ENCODE measurements at places on chromosomes 4 and X.

GRCh38 chrX:63809173-63809572 lies 24.2 kb upstream of the ARHGEF9 start:
- DNase-seq, result peak; percentile 37

DNA sequence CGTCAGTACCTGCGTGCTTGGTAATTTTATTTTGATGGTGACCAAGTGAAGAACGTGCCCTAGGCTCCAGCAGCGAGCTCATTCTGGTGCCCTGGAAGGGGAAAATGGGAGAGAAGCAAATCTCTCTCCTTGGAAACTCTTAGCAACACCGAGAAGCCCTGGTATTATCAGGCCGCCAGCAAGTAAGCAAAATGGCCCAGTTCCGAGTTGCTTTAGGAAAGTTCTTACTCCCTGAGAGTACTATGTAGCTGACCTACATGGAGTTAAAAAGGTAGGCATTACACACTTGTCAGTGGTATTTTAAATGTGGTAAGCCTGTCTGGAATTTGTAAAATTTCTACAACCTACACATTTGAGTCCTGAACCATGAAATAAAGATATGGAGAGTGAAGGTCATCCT lies 146.4 kb downstream of the CPEB2 start:
- DNase-seq, result no peak

GRCh38 chr4:165874072-165874790 lies 1.2 kb downstream of the TLL1 start:
- DNase-seq, result peak; percentile 45

GRCh38 chr4:140867356-140867755 lies 111.2 kb upstream of the TBC1D9 start:
- no peak for DNase-seq

- DNase-seq, result no peak
These were observed 109.0 kb upstream of the ATOH1 start for GRCh38 chr4:93719552-93719951.

- DNase-seq, result peak; percentile 3
These were observed 139.9 kb downstream of the REPS2 start for GRCh38 chrX:17086317-17086716.

DNA sequence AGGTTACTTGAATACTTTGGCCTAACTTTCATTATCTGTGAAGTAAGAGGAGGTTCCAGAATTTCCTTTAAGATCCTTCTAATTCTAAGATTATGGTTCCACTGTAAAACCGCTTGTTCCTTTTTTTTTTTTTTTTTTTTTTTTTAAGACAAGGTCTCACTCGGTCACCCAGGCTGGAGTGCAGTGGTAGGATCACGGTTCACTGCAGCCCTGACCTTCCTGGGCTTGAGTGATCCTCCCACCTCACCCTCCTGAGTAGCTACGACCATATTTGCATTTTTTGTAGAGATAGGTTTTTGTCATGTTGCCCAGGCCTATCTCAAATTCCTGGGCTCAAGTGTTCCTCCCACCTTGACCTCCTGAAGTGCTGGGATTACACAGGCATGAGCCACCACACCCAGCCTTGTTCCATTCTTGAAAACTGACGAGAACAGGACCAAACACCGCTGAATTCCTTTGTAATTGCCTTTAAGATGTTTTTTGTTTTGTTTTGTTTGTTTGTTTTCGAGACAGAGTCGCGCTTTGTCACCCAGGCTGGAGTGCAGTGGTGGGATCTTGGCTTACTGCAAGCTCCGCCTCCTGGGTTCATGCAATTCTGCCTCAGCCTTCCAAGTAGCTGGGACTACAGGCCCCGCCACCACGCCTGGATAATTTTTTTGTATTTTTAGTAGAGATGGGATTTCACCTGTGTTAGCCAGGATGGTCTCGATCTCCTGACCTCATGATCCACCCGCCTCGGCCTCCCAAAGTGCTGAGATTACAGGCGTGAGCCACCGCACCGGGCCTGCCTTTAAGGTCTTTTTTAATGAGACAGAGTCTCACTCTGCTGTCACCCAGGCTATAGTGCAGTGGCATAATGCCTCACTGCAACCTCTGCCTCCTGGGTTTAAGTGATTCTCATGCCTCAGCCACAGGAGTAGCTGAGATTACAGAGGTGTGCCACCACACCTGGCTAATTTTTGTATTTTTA lies 6.8 kb downstream of the PDS5A start:
- no peak for DNase-seq

- no peak for DNase-seq
These were observed 84.8 kb downstream of the TMEM164 start for GRCh38 chrX:110087485-110088356.

DNA sequence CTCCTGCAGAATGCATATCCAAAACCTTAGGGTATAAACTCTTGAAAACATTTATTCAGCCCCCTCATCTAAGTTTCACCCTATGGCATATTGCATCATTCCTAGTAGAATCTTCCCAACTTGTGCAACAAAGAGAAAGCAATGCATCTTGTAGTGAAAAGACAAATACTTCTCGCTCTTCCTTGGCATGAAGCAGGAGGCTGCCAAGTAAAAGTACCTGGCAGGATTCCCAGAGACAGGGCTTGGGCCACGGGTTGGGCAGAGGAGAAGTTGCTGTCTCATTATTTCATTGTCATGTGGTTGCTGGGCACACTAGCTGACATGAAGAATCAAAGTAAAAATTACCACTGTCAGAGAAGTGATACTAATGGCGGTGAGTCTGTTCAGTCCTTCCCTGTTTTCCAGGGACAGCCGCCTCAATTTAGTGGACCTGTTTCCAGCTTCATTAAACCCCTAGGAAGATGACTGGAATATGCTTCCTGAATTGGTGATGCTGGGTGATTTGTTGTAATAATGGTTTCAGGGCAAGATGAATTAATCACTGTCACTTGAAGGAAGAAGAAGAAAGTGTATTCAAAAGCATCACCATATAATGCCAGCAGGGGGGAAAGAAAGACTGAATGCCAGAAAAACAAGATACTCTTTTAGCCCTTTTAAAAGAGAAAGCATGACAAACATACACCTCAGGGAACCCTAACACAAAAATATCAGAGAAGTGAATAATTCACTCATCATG lies 380.5 kb upstream of the IGFBP7 start:
- no peak for DNase-seq

DNA sequence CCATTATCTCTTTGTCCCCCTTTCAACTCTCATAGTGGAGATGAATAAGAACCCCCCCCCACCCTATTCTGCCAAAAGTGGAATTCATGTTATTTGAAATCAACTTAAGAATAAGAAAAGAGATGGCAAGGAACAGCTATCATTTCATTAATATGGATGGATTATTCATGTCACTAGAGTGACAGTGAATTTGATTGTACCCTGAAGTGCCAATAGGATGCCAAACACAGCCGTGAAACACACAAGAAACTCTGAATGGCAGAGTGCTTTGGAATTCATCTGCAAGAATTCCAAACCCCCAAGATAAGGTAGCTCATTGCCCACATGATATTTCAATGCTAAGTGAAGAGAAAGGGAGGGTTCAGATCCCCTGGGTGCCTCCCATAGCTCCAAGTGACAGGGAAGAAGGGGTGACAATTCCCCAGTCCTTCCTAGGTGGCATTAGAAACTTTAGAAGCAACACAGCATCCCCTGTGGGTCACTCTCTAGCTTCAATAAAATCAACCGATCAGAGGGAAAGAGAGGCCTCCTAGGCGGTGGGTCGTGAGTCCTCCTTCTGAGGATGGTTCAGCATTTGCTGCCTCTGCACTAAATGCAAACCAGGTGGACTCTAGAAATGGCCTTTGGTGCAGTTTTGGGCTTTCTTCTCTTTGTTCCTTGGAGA lies 84.3 kb downstream of the MGST2 start:
- DNase-seq, result no peak

- no peak for DNase-seq
These were observed 198.9 kb downstream of the ANK2 start for GRCh38 chr4:113248320-113248719.

DNA sequence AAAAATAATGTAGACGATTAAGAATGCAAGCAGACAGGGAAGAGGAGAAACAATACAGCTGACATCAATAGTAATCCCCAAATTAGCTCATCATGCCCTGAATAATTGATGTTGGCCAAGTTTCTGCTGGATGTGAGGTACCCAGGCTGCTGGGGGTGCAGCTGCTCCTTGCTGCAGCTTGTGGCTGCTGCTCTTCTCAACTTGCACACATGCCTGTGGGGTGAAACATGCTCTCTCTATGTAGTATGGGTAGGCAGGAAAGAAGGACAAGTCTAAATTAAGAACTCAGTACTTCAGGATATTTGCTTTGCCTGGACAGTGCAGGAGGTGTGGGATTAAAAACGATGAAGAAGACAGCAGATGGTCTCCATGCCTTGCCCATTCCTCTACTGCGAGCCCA lies 16.7 kb downstream of the EDA2R start:
- DNase-seq, result no peak

DNA sequence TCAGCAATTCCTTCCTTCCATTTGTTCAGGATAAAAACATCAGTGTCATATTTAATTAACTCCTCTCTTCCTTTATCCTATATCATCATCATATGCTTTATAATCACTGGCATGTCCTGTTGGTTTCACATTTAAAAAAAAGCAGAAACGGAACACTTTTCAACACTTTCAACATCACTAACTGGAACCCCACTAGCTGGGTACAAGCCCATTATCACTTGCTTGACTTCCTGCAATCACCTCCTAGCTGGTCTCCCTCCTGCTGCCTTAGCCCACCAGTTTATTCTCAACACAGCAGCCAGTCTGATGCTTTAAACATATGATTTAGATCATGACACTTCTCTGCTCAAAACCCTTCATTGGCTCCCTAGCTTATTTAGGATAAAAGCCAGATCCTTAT lies 116.4 kb upstream of the LSM6 start:
- DNase-seq, result no peak

DNA sequence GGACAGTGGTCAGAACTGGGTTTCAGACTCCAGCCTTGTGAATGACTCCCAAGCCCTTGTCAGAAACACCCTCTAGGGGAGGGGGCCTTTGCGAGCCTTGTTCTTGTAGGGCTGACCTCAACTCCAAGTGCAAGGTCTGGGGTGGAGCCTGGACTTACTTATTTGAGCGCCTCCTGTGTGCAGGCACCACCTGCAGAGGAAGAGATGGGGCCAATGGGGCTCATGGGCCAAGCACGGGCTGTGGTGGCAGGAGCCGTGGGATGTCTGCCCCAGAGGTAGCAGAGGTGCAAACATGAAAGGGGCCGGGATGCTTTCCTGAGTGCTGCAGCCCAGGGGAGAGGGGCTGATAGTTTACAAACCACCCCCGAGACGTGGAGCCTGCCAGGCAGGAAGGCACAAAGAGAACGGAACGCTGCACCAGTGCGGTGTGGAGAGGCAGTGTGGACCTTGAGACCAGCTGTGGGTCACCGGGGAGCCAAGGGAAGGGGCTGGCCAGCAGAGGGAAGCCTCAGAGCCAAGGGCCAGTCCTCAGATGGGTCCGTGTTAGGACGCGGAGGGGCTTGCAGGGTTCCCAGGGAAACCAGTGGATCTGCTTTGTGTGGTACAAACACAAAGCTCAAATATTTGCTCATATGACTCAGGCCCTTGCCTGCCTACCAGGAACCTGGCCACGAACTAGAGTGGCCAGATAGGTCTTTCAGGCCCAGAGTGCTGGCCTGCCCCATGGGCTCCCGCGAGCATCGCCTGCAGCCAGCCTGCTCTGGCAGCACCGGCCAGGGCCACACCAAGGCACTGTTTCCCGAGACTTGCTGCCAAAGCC lies 8.7 kb upstream of the TADA2B start:
- DNase-seq, result no peak

DNA sequence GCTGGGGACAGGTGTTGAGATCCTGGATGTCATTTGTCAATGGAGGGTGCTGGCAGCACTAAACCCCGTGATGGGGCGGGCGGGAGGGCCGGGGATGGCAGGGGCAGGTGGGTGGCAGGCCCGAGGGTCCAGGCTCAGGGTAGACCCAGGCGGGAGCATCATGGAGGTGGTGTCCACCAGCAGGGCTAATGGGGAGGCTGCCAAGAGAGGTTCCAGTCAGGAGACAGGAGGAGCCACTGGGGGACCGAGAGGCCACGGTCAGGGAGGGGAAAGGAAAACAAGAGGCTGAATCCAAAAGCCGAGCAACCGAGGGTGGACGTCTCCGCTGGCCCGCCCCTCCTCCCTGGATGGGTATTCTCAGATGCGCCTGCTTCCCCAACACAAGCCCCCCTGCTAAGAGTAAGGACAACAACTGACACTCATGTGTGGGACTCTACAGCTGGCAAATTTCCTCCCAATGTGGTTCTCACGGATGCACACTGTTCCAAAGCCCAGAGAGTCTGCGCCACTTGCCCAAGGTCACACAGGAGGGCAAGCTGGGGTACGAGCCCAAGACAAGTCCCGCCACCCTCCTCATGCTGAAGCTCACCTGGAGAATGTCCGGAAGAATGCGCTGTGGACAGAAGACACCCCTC lies 132.0 kb downstream of the CPZ start:
- DNase-seq, result no peak

GRCh38 chr4:145933134-145933533 lies 5.5 kb downstream of the ZNF827 start:
- no peak for DNase-seq

DNA sequence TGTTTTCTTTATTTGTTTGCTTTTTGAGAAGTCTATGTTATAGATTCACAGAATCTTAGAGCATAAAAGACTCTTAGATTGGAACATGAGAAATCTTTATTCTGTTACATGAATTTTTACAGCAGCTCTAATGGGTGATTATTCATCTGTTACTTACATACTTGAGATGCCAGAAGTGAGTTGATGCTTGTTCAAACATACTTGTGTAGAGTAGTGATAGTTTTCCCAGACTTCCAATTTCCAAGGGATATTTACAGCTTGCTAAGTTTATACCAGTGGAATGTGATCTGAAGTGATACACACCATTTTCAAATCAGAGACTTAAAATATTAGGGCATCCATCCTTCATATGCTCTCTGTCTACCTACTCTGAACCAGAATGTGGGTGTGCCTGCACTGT lies 252.9 kb upstream of the SMIM31 start:
- DNase-seq, result no peak

- no peak for DNase-seq
These were observed 34.0 kb upstream of the NR0B1 start for GRCh38 chrX:30343206-30343605.

DNA sequence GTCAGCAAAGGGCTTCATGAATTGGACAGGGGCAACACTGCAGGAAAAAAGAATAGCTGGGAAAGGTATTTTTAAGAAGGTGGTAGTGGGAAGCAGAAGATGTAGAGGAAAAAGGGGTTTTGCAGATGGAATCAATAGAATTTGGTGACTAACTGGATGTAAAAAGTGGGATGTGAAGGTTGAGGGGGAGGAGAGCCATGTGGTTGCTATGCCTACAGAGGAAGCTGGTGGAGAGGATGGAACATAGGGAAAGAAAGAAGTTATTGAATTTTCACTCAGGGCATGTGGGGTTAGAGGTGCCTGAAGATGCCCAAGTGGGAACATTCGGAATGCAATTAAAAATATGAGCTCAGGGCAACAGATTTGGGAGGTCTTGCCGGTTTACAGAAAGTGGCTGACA lies 33.0 kb downstream of the REELD1 start:
- no peak for DNase-seq

DNA sequence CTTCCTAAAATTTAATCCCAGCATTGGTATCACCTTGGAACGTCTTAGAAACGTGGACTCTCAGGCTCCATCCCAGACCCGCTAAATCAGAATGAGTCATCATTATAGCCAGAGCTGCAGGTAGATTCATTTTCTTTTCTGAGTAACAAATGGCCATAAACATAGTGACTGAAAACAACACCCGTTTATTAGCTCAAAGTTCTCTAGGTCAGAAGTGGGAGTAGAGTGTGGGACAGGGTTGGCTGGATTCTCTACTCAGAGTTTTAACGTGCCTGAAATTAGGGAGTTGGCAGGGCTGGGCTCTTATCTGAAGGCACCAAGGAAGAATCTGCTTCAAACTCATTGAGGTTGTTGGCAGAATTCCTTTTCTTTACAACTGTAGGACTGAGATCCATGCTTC lies 101.8 kb upstream of the C1QTNF7 start:
- no peak for DNase-seq
